NCI-H2081 (cell line): ENCODE measurements at places on chromosomes 5 and 9.

GRCh38 chr9:86598411-86599239 lies 244.4 kb upstream of the TUT7 start:
- DNase-seq, result no peak

GRCh38 chr5:38381361-38381760 lies 123.0 kb downstream of the EGFLAM start:
- DNase-seq, result no peak

DNA sequence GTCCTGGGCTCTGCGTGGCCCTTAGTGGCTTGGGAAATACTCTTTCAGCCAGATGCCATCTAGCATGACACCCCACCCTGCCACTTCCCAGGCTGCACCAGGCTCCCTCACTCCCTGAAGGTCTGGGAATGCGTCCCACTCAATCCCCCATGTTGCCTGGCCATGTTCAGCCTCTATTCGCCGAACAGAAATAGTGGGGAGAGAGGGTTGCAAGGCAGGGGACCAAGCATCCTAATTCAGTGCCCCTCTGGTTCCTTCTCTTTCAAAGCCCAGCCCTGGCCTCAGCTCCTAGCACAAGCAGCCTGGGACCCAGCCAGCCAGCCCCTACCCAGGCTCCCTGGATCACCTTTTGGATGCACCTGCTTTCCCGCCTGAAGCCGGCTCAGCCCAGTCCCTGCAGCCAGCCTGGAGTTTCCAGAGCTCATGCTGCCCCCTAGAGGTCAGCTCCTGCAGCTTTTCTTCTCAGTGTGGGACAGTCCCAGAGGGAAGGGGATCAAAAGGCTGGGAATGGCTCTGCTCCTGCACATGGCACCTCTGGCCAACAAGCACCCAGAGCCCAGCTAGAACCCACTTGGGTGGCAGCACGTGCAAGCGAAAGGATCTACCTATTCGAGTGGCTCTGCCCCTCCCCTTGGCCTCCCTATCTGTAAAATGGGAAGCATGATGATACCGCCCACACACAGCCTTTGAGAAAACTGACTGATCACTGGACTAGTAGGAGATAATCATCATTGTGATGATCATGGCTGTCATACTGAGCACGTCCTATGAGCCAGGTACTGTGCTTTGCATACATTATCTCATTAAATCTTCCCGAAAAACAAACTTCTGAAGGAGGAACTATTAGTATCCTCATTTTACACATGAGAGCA lies 48.7 kb upstream of the C5orf58 start:
- DNase-seq, result no peak

GRCh38 chr5:17720071-17720470 lies 85.8 kb downstream of the TAF11L14 start:
- peak; percentile 54 for DNase-seq

DNA sequence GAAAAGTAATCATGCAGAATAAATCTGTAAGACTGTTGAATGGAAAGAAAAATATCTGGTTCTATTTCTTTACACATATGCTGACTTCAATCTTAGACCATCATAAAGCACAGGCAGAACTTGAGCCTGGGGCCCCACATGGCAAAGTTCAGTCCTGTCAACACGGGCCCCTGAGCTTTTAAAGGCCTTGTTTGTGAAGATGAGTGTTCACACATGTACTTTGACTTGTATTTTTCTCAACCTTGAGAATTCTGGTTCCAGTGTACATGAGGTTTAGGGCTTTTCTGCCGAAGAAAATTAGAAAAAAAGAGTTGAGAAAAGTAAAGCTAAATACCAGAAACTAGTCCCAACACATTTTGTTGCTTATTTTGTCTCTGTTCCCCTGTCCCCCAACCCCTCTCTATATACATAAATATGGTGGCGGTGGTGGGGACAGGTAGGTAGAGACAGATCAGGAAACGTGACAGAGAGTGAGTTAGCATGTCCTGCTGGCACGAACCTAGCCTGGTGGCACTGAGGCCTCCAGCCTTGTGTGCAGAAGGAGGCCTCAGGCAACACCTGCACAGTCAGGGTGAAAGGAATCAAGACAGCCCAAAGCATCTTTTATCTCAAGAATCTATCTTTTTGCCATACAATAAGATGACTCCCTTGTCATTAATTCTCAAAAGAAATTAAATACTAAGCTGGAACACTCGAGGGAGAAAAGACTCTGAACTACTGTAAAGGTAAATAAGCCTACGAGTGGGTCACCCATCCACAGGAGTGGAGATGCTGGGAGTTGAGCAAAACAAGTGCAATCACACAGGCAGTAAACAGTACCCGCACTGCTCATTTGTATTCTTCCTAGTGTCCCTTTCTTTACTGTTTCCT lies 22.9 kb downstream of the LIFR start:
- no peak for DNase-seq

DNA sequence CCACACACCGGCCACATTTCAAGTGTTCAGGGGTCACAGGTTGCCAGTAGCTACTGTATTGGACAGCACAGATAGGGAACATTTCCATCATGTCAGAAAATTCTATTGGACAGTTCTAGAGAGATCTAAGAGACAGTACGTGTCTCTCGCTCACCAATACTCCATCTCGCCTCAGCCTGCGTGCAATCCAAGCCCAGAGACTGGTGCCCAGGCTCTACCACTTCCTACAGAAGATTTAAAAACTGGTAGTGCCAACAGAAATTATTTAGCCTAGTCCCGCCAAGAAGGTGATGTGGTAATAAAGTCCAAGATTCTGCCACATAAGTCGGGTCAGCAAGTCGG lies 390 bp upstream of the SNX2 start:
- no peak for DNase-seq

DNA sequence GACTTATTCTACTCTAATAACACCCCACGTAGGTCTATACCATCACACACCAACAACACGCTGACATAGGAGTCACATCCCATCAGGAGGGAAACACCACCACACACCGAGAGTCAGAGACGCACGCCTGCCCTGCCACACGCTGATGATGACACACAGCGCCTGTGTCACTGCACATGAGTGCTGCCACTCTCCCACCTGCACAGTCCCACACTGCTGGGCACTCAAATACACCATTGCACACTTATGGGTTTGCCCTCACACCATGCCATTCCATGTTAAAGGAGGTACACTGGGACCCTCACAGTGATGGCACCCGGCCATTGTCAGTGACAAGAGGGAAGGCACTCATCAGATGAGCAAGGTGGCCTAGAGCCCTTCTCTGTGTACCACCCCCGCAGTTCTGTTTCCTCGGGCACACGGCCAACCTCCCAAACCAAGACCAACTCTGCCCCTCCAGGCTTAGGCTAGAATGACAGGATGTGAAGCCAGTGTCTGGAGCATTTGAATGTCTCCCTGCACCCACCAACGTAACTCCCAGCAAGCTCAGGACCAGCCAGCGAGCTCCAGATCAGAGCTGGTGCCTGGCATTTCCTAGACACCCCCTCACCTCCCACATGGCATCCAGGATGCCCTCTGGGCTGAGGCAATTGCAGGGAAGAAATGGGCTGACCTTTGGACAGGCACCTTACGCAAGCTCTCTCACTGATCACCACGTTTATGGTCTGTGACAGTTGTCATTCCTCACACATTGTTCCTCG lies 3.6 kb upstream of the CPLX2 start:
- DNase-seq, result peak; percentile 84

- no peak for DNase-seq
Observed at GRCh38 chr5:36417668-36418067, 116.0 kb upstream of the RANBP3L start.

GRCh38 chr5:148014276-148014675 lies 49.5 kb upstream of the SPINK5 start:
- no peak for DNase-seq

DNA sequence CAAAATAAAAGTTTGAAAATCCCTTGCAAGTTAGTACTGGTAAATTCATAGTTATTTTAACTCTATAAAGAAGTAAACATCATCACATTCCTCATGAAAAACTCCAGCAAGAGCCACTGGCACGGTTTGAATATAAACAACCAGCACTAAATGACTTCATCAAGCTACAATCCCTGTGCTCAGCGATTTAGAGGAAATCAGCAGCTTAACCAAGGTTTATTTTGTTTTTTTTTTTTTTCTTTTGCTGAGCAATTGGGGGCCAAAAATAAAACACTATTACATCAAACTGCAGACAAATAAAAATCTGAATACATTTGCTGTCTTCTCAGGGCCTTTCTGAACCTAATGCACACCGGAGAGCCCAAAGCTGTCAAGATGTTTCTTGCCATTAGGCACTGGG lies 106.2 kb upstream of the SLC24A2 start:
- no peak for DNase-seq
